ENCODE measurements at places on chromosomes 12 and 14.

GRCh38 chr14:87179936-87180335 is 813.0 kb downstream of the GALC start:
- no peak for DNase-seq

GRCh38 chr12:29744365-29744764 is 39.4 kb downstream of the TMTC1 start:
- no peak for DNase-seq

DNA sequence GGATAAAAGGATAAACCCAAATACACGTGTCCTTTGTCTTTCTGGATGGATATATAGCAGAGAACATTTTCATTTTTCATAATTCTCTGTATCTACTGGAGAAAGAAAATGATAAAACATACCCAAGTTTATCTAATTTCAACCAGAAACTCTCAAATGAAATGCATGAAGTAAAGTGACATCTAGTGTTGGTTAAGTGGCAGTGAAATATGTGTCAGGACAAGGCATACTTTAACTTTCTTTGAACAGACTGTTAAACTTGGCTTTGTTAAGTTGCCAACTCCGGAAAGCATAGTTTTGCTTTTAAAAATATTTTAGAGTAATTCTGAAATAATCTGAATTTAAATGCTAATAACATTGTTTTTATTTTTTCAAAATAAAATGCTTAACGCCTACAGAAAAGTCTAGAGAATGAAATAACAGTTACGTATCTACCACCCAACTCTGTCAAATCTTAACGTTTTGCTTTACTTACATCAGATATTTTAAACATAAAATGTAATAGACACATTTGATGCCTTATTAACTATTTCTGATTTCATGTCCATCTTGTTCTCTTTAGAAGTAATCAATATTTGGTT is 25.2 kb upstream of the NTN4 start:
- DNase-seq, result peak; percentile 36

DNA sequence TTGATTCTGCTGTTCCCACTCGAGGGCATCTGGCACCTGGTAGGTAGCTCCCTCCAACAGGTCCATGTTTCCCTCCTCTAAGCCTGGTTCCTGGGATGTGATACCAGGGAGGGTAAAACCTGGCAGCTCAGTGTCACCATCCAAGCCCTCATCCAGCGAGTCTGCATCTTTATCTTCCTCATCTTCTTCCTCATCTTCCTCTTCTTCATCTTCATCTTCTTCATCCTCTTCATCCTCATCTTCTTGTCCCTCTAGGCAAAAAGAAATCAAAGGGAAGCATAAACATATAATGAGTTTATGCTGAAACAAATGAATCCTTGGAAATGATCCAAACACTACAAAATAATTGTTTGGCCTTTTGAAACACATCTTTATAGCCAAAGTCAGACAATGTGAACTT is 55.3 kb downstream of the ARMH4 start:
- DNase-seq, result no peak

- peak; percentile 32 for DNase-seq
These were observed 39.6 kb upstream of the CCDC198 start for GRCh38 chr14:57533214-57533613.

GRCh38 chr12:21884936-21885335 is 56.3 kb downstream of the ABCC9 start:
- DNase-seq, result no peak

GRCh38 chr14:103066399-103066798 is 9.1 kb upstream of the CDC42BPB start:
- no peak for DNase-seq

DNA sequence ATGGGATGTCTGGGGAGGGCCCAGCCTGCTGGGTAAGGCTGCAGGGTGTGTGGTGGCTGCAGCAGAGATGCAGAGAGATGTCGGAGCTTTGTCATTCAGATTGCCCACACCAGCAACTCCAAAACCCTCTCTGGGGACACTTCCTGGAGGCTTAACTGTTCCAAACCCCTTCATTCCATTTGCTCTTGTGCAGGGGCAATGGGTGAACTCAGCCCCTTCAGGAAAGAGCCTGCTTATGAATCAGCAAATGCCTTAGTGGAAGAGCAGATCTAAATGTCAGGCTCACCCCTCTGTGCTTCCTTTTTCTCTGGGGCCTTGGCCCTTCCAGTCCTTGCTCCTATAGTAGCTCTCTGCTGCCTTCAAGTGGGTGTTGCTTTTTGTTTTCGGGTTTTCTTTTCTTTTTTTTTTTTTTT is 36.7 kb upstream of the GPATCH2L start:
- no peak for DNase-seq

DNA sequence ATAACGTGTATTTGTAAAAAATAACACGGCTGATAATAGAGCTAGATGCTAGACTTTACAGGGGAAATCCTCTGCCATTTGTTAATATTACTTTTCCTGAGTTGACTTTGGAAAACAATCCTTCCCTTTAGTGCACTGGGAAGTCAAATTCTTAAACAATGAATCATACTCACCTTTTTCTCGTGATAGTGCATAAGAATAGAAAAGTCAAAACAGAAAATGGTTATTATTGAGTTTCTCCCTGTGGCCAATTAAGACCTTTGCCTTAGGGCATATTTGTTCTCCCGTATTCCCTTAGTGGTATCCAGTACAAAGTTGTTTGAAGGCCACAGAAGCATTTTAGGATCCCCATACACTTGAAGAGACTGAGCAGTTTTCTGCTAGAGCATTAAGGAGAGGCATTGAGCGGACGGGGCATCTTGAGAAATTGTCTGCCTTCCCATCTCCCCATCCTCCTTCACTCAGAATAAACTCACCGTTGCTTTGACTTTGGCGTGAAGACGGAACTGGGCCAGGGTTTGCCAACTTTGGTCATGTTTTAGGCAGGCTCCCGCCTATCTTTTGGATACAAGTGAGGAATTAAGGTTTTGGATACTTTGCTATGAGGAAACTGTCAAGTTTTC is 171.3 kb downstream of the TMTC2 start:
- no peak for DNase-seq

DNA sequence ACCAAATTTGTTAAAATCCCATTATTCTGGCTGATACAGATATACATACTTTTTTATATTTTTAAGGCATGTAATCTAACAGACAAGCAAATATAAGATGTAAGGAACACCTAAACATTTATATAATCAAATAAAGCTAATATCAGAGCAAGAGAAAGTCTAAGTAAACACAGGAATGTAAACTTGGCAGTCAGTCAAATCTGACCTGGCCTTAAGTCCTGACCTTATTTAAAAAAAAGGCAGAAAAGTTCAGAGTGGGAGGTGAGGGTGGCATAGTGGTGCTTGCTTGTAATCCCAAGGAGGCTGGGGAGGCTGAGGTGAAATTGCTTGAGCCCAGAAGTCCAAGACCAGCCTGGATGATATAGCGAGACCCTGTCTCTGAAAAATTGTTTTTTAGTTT is 152.6 kb downstream of the DERA start:
- no peak for DNase-seq

DNA sequence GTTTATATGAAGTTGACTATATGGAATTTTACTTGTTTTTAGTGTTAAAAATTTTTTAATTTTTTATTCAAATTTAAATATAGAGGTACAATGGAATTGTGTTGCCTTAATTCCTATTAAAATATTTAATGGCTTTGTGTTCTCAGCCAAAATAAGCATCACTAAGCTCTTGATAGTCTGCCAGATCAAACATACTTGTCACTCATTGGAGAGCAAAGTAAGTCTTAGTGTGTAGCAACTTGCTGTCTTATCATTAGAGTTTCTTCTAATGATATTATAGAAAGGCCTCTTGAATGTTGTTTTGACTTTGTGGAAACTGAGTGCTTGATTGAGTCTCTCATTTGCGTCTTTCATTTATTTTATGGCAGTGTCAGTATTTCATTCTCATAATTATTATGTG is 10.7 kb downstream of the SFSWAP start:
- DNase-seq, result no peak

DNA sequence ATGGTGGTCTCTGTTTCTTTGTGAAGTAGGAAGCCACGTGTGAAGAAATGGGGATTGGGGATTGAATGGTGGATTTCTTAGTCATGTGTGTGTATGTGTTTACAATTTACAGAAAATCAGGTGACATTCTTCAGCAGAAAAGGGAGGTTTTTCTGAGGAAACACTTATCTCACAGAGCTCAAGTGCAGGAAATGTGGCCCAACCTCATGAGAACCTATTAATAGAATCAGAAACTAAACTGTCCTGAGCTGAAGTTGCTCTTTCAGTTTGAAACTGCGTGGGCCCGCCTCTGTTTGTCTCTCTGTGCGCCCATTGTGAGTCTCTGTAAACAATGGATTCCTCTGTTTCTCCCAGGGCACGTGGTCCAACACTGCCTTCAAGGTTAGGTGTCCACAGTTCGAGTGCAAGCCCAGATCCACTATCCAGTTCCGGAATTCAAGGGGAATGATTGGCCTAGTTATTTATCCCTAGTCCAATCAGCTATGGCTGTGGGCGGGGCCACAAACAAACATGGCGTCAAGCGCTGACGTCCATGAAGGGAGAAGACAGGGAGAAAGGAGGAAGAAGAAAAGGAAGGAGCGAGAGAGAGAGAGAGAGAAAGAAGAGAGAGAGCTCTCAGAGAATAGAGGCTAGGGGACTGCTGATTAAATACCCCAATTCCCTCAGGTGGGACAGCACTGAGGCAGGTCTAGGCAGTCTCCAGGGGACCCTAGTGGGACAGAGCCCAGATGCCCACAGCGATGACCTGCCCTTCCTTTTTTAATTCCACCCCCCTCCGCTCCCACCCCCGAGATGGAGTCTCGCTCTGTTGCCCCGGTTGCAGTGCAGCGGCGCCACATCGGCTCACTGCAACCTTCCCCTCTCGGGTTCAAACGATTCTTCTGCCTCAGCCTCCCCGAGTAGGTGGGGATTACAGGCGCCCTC is 31.4 kb upstream of the C12orf76 start:
- no peak for DNase-seq

GRCh38 chr12:55932551-55932910 is 1.6 kb downstream of the DGKA start:
- no peak for DNase-seq

- DNase-seq, result no peak
These were observed 175.0 kb upstream of the SYT10 start for GRCh38 chr12:33614630-33615029.

DNA sequence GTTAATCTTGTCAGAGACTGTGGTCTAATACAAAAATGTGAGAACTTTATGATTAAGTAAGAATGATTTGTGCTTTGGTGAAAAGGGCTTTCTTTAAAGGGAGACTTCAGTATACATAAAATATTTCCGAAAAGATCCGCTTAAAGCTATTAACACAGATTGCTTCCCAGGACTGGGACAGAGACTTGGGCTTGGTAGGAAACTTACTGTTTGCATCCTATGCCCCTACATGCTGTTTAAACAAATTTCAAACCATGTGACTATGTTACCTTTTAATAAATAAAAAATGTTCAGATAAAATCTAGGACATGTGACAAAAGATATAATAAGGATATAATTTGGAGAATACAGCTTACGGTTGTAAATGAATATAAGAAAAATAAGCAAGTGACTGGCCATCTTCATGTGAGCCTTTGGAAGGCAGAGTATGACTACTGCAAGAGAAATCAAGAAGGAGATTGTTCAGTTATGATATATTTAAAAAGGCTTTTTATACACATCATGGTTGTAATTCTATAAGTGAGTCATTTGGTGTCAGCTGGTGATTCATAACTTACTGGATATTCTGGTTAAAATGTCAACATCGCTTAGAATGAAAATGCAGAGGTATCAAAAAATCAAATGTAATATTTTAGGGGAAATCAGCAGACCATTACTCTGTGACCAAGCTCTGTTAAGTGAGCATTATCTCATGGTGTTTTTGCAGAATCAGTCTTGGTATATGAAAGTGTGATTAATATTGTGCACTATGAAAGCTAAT is 234.7 kb upstream of the E2F7 start:
- no peak for DNase-seq

GRCh38 chr12:111764120-111764821 is 2.5 kb upstream of the ALDH2 start:
- DNase-seq, result no peak

DNA sequence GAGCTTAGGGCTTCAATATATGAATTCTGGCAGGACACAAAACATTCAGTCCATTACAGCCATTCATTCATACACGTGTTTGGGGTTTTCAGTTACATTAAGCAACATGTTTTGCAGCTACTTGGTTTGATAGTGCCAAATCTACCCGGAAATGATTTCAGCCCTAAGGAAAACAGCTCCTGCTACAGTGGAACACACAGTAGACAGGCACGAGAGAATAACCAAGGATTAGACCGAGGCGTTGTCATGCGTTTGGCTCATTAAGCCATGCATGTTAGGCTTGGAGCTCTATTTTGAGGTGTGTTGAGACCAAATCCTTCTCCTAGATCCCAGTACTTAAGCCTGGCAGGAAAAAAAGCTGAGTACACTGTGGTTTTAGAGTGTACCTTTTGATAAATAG is 177.4 kb downstream of the PRKCH start:
- DNase-seq, result no peak

GRCh38 chr12:62128175-62128975 is 131.8 kb upstream of the USP15 start:
- no peak for DNase-seq

GRCh38 chr12:51635346-51635745 is 44.3 kb downstream of the SCN8A start:
- DNase-seq, result no peak

DNA sequence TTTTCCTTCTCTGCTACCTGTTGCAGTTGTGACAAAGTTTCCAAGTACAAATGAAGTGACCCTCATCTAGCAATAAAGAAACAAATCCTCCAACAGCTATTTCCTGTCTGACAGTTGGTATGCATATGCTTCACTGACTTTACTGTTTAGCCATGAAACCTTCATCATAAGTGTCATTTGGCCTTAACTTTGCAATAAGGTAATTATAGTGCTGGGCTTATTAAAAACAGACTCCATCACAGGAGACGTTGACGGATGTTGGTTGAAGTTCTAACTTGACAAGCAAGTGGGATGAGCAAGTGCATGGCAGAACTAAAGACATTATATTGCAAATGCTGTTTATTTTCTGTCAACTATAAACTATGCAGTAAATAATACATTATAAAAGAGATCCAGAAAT is 425.2 kb downstream of the RPS29 start:
- DNase-seq, result no peak

- DNase-seq, result no peak
These were observed 77.8 kb downstream of the PPP2R5E start for GRCh38 chr14:63465347-63465746.

- no peak for DNase-seq
These were observed 53.3 kb downstream of the BMAL2 start for GRCh38 chr12:27385766-27386564.

- no peak for DNase-seq
These were observed 71.0 kb downstream of the LIN52 start for GRCh38 chr14:74155749-74156148.

- DNase-seq, result peak; percentile 70
These were observed 40.7 kb downstream of the LRRIQ1 start for GRCh38 chr12:85076688-85077430.

DNA sequence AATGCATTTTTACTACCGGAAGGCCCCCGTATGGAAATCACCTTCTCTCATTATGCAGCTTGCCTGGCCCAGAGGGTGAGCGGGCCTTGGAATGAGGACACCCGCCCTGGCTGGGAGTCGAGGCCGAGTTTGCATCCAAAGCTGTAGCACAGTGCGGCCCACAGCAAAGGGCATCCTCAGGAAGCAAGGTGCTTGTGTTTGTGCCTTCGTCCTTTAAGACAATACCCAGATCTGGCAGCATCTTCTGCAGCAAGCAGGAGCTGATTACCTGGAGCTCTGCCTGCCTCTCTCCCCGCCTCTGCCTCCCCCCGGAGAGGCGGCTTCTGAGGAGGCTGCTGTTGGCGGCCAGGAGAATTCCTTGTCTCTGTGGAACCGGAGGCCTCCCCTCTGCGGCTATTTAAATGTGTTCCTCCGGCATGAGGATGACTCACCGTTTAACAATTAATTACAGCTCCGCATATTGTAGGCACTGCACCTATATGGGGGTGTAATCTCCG is 145.3 kb downstream of the CACNA1C start:
- no peak for DNase-seq

All from NCI-H1092 treated with DMSO at 0.1 percent for 48 hours (cell line).